ENCODE measurements at places on chromosomes 5 and 9.

GRCh38 chr9:129121483-129121882 lies 10.3 kb downstream of the PTPA start:
- DNase-seq: no peak

DNA sequence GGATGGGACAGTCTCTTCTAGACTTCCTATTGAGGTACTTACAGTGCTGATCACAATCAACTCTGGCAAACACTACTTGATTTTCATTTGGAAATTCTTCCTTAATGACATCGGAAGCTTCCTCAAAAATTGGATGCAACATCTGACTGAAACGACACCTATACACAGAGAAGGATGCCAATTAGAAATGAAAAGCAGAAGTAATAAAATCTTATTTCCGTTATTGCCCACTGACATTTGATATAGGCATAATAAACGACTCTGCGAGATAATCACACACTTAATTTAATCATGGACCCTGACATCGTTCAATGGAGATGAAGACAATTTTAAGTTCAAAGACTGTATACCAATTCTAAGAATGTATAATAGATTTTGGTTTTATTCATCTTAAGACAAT lies 46.4 kb downstream of the ERP44 start:
- DNase-seq: no peak

DNA sequence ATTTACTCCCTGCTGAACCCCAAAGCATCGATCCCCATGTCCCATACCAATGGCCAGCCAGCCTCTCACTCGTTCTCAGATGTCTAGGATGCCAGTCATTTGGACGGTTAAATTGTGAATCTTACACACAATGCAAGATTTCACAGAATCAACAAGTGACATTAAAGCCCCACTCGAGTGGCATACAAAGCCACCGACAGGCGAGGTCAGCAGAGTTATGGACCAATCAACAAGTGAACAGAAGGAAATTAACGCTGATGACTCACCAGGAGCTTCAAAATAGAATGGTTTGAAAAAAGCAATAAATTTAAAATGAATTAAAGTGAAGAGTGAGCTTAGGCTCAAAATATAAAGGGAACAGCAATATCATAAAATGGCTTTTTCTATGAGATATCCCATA lies 8.2 kb upstream of the RUFY1 start:
- DNase-seq: no peak

GRCh38 chr5:132747616-132748440 lies 602 bp downstream of the CCNI2 start:
- DNase-seq: no peak

DNA sequence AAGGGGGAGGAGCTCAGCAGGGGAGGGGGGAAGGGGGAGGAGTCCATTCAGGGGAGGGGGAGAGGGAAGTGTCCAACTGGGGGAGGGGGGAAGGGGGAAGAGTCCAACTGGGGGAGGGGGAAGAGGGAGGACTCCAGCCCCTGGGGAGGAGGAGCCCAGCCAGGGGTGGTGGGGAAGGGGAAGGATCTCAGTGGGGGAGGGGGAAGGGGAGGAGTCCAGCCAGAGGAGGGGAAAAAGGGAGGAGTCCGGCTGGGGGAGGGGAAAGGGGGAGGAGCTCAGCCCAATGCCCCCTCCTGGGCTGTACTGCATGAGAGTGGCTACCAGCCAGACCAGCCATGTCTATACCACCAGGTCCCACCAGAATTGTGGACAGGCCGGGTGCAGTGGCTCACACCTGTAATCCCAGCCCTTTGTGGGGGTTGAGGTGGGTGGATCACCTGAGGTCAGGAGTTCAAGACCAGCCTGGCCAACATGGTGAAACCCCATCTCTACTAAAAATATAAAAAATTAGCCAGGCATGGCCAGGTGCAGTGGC lies 30.6 kb upstream of the ADAMTS2 start:
- DNase-seq: no peak

GRCh38 chr9:32590476-32590875 lies 17.5 kb upstream of the NDUFB6 start:
- DNase-seq: no peak

DNA sequence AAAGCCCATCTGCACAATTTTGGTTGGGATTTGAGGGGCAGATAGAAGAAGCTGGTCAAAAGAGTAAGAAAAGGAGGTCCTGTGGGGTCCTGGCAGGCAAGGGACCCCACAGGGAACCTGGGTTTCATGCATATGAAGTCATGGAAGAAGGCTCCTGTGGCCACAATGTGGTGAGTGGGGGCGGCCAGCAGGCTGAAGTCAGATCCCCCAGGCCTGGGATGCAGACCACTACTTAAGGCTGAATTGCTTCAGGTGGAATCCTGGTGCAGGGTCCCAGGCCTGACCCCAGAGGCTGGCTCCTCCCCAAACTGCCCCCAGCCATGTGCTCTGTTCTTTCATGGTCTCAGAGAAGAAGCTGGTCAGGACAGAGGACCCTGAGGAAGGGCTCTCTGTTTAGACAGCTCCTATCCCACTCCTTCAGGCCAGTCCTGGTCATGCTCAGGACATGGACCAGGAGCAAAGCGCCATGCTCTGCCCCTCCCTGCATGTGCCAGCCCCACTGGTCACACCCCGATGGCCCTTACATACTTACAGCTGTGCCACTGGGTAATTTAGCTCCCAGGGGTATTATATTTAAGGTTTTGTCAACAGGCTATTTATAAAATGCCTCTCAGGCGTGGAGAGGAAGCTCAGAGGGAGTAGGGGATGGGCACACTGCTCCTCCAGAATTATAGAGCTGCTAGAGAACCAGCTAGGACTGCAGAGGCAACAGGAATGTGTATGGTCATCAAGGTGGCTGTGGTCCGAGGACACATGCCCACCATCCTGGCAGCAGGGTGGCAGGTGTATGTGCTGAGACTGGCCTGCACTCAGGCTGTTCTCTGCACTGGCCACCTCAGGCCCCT lies 33.4 kb downstream of the C5orf15 start:
- DNase-seq: no peak

- DNase-seq: no peak
Observed at GRCh38 chr9:131717719-131718460, 22.0 kb downstream of the RAPGEF1 start.

DNA sequence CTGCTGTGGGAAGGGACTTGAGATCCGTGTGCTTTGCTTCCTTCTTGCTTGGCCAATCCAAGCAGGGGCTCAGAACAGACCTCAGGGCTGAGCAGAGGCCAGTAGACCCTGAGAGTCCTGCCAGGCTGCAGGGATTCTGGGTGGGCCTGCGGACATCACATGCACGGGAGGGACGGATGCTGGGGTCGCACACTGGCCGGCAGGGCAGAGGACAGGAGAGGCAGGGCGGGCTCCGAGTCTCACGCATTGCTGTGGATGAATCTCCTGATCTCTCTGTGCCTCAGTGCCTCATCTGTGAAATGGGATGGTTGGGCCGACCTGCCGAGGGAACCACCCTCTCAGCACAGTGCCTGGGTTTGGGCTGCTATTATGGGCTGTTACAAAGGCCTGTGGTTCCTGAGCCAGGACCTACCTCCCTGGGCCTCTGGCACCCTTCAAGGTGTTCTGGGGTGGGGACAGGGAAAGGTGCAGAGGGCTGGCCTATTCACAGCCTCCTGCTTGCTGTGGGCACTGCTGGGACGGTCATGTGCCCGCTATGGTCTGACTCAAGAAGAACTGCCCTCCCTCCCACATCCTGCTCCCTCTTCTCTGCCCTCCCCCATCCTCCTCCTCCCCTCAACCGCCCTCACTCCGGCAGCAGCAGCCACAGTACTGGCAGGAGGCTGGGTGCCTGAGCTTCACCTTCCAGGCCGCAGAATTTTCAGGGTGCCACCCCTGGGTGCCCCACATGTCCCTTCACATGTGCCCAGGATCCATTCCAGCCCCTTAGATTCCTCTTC lies 43.3 kb downstream of the NCS1 start:
- DNase-seq: no peak

DNA sequence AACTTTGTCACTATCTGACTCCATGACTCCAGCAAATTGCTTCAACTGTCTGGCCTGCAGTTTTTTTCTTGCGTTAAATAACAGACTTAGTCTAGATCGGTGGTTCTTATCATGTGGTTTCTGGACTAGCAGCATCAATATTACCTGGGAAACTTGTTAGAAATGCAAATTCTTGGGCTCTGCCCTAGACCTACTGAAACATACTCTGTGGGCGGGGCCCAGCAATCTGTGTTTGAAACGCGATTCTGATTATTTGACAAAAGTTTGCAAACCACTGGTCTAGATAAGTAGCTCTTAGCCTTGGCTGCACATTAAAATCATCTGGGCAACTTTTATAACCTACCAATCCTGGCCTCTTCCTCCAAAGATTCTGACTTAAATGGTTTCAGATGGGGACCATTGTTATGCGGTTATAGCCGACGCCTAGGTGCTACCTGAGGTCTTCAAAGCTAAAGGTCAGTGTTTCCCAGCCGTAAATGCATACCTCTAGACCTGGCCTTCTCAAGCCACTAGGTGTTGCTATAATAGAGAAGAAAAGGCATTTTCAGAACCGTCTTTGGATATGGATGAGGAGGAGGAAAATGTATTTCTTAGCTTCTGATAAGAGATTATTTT lies 74.0 kb downstream of the C9orf85 start:
- no peak for DNase-seq

GRCh38 chr5:1484730-1485578 lies 38.8 kb downstream of the LPCAT1 start:
- DNase-seq: no peak

- no peak for DNase-seq
Observed at GRCh38 chr9:37966412-37967013, 62.6 kb upstream of the SLC25A51 start.

DNA sequence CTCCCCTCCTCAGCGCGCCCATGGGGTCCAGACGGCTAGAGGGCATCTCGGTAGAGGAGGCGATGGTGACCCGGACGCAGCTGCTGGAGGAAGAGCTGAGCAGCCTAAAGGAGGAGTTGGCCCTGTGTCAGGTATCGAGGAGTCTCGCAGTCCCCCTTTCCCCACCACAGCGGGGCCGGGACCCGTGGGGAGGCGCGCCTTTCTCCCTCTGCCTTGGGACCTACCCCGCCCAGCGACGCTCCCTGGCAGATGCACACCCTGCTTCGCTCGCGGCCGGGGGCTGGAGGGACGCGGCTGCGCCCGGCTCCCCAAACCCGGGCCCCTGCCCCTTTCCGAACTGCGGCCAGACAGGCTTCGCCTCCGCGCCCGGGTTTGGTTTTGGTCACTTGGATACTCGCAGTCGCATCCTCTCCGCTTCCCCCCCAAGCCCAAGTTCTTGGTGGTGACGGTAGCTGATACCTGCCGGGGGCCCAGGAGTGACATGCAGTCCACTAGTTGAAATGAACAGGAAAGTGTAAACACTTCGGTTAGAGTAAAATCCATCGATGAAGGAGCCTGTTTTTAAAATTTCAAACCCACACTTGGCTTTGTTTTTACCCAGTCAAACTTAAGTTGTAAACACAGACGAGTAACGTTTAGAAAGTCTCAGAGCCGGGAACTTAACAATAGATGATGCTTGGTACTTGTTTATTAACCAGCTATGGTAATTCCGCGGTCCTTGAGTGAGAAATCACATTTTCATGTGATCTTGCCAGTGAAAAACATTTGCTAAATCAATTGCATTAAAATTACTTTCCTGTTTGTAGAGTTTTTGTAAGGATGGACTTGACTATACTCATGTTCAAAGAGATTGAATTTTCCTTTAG lies 688 bp downstream of the CNTLN start:
- DNase-seq: no peak

DNA sequence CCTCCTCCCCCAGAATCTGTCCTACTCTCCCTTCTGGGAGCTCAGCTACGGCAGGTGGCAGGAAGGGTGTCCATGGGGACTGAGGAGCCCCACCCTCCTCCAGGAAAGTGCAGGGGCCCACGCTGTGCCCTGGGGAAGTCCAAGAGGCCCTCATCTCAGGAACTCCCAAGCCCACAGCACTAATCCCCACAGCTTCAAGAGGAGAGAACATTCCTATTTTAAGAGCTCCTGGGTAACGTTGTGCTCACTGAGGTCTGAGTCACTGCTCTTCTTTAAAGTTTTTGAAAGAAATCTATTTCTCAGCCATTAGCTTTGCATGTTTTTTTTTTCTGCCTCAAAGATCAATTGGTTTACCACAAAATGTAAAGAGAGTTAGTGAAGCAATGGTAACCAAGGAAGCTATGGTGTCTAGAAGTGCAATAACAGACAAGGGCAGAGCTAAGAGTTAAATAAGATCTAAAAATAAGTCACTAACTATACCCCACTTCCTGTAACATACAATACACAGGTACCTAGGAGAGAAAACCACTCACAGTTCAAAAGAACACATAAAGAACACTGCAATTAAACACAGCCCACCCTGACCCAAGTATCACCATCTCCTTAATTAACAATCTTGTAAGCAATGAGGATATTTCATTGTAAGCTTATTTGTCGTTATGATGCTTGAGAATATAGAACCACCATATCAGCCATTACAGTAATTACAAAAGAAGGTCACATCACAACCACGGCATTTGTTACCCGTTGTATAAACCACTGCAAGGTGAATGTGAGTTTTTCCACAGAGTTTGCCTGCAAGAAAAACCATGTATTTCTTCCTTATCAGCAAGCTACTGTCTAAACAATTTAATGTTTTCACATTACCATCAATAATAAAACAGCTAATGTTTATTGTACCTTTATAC lies 382.3 kb upstream of the SLC30A5 start:
- no peak for DNase-seq

DNA sequence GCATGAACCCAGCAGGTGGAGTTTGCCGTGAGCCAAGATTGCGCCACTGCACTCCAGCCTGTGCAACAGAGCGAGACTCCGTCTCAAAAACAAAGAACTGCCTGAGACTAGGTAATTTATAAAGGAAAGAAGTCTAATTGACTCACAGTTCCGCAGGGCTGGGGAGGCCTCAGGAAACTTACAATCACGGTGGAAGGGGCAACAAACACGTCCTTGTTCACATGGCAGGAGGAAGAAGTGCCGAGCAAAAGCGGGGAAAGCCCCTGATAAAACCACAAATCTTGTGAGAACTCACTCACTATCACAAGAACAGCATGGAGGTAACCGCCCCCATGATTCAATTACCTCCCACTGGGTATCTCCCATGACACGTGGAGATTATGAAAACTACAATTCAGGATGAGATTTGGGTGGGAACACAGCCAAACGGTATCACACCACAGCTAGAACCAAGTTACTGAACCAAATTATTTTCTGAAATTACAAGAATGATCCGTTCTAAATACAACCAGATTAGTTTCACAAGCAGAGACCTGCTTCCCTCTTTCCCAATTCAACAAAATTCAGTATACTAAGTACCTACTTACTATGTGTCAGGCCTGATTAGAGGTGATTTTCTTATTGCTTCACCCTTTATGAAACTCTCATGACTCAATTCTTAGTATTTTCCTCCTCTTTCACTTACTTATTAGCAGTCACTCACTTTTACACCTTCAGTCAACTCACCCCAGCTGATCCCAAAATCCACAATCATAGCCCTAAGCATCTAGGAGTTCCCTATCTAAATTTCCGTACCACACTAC lies 8.4 kb downstream of the UBTD2 start:
- no peak for DNase-seq

DNA sequence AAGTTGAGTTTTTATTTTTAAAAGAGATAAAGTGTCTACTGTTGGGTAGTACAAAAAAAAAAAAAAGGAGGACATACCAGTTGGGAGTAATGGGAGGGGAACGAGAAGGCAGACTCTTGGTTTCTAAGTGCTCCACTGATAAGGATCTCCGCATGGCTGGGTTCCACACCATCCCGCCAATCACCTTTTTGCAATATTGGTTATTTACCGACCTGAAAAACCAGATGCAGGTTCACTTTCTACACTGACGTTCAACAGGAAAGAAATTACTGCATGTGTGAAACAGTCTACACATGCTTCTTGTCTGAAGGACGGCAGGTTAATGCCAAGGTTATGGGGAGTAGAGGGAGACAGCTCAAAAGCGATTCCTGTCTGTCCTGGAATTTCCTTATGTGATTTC lies 75.5 kb downstream of the PTPN3 start:
- DNase-seq: no peak

GRCh38 chr5:138926688-138927448 lies 51.7 kb upstream of the LRRTM2 start:
- DNase-seq: no peak
